ENCODE measurements at places on chromosomes 12 and 14. TPM values are rescaled to one million over a fixed set of nuclear protein-coding genes. Genes with fewer than 3 reads are reported as not detected.

DNA sequence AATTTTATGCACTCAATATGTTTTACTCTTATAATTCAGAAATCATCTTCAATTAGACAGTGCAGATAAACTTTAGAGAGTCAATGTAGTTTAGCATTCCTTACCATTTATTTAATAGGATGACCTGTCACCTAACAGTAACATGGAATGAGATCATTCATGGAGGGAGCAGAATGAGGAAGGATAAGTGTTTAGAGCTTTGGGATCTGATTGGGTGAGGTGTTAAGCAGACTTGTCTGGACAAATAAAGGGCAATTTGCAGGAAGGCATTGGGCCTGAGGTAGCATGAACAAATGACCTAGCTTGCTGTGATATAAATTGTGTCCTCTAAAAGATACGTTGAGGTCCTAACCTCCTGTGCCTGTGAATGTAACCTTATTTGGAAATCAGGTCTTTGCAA, 187.4 kb downstream of the C12orf42 start:
- DNase-seq = no peak

DNA sequence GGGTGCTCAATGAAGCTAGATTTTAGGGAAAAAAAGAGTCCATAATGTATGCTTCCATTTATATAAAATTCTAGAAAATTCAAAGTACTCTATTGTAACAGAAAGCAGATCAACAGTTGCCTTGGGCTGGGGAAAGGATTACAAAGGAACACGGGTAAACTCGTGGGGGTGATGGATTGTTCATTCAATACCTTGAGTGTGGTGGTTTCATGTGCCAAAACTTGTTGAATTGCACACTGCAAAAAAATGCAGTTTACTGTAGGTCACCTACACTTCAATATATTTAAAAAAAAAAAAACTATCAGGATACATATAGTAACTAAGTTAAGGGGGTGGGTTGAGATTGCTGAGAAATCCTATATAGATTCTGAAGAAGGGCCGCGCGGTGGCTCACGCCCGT, 33.6 kb downstream of the PAWR start:
- no peak for DNase-seq

GRCh38 chr14:99596071-99596627, 7.9 kb downstream of the CCDC85C start:
- DNase-seq = peak; percentile 79

PKP2 gene
- 0.29 TPM for total RNA-seq

KRT72 gene
- not detected for total RNA-seq

CPNE6 gene
- total RNA-seq = not detected

TAS2R30 gene
- total RNA-seq = 9.7 TPM
